ENCODE measurements at places on chromosomes 7 and 10. TPM values are rescaled to one million over a fixed set of nuclear protein-coding genes. Genes with fewer than 3 reads are reported as not detected.

- no peak for DNase-seq
Observed at GRCh38 chr10:115049960-115050359, 43.2 kb upstream of the ATRNL1 start.

DNA sequence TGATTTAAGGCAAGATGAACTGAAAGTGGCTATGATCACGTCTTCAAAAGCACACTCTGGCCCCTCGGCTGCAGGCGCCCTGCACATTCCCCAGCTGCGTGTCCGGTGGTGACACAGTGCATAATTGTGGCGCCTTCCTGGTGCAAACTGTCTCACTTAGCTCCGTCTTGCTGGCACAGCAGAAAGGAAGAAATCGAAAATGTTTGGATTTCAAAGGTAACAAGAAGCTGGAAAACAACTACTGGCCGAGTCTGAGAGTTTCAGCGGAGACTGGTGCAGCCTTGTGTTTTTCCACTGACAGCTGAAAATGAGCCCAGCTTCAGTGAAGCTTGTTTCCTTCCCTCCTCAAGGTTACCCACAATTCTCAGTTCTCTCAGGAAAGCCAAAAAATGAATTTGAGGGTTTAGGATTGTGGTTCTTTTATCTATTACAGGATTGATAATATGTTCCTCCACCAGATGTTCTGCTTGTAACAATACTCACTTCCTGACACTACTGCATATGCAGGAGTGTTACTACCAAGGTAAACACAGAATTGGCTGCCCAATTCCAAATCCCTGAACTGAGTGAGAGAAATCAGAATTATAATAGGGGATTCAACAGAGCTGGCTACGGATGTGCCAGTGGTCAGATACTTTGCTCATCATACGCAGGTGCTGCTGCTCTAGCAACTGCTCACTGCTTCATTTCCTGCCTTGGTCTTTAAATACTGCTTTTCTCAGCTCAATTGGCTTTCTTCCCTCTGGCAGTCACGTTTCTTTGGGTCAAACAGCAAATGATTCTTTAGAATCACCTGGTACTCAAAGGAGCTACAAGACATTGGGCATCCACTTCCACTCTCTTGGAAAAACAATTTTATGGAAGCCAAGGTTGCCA, 63.7 kb downstream of the TRUB1 start:
- no peak for DNase-seq

- DNase-seq = no peak
Observed at GRCh38 chr7:120984406-120984805, 4.1 kb upstream of the CPED1 start.

DNA sequence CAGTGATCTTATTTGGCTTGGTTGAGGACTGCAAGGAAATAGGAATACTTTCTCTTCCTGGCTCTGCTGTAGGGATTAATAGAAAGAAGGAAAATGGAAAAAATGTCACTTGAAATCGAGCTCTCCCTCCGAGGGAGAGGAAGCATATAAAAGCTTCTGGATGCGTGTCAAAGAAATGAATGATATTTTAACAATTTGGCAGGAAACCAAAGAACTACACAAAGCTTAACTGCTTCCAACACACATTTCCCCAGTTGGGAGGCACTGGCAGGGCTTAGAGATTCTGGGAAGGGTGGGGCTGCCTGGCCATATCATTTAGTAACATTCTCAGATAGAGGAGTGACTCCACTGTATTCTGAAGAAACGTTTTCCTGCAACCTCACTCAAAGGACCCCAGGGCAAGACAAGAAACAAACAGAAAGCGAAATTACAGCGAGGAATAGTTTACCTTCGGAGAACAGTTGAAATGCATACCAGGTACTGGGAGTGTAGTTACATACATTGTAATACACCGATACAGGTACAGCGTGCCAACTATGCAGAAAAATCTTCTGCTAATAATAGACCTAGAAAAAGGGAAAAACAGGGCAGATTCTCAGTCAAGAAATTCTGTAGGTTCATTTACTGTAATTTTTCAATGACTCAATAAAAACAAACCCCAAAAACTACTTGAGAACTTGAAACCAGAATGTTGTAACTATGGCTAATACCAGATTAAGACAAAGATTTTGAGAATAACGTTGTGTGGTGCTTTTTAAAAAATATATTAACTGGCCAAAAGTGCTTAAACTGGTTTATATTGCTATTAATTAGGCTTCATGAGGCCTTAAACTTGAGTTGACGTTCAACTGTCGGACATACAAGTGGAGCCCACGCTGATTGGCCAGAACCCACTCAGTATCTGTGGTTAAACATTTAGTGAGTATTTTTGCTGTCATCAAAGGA, 75.7 kb upstream of the ASAH2 start:
- DNase-seq = peak; percentile 100

- peak; percentile 40 for DNase-seq
Observed at GRCh38 chr7:55365205-55365674, at the start of gene LANCL2. TSS of gene LANCL2 (plus strand) at chr7:55365337. CDS start at chr7:55366026, 689 bp downstream.

GRCh38 chr7:95595746-95596197, 544 bp downstream of the PDK4 start:
- no peak for DNase-seq

DNA sequence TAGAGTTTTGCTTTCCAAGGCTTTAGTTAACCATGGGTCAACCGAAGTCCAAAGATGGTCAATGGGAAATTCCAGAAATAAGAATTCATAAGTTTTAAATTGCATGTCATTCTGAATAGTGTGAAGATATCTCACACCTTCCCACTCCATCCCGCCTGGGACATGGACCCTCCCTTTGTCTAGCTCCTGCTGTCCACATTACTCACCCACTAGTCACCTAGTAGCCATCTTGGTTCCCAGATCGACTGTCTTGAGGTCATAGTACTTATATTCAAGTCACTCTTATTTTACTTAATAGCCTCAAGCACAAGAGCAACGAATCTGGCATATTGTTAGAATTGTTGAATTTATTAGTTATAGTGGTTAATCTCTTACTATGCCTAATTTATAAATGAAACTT, 366.6 kb downstream of the PRPF18 start:
- no peak for DNase-seq

GRCh38 chr10:119025336-119025735, 4.2 kb upstream of the NANOS1 start:
- DNase-seq = peak; percentile 85

DNA sequence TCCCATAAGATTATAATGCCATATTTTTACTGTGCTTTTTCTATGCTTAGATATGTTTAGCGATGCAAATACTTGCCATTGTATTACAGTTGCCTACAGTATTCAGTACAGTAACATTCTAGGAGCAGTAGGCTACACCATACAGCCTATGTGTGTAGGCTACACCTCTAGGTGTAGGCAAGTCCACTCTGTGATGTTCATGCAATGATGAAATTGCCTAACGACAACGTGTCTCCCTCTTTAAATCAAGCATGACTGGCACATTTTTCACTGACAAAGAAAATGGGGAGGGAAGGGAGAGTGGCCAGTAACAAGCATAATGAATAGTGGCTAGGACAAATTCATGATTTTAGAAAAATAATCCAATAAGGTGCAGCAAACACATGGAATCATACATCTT, 1.7 kb downstream of the NCAPG2 start:
- no peak for DNase-seq

DNA sequence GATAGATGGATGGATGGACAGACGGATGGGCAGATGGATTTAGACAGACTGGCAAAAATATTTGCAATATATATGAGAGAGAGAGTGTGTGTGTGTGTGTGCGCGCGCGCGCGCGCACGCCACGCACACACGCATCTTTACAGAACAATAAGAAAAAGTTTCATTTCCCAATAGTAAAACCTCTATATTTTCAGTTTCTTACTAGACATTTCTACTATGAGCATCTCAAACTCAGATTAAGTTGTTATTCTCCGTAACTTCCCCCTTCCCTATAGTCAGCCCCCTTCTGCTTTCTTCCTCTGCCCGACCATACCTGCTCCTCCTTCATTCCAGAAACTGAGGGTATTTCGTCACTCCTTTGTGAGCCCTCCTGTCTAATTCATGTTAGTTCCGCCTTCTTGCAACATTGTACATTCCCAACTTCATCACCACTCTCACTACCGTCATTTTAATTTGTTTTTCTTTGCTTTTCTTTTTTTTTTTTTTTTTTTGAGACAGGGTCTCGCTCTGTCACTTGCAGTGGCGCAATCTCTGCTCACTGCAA, 154.4 kb upstream of the SH2B2 start:
- DNase-seq = no peak

DNA sequence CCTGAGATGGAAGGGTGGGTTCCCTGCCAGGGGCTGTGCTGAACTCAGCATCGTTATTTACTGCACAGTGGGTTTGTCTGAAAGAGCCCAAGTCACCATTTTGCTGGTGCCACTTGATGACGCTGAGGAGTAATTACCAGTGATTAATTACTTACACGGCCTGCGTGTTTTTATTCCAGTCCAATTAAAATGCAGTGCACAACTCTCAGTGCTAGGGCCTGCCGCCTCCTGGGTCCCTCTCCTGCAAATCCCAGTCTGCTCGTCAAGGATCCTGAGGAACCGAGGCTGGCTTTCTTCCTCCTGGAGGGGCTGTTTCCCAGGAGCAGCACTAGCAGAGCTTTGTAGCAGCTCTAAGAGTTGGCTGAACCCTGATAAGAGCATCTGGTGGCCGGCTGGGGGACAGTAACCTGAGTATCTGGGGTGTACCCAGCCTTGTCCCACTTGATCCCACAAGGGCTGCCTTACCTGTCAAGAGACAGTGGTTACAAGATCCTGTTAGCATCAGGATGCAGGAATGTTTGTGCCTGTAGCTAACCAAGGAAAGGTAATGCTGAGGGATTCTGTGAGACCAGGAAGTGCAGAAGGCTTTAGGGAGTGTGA, 45.1 kb upstream of the LRRC4 start:
- no peak for DNase-seq

DNA sequence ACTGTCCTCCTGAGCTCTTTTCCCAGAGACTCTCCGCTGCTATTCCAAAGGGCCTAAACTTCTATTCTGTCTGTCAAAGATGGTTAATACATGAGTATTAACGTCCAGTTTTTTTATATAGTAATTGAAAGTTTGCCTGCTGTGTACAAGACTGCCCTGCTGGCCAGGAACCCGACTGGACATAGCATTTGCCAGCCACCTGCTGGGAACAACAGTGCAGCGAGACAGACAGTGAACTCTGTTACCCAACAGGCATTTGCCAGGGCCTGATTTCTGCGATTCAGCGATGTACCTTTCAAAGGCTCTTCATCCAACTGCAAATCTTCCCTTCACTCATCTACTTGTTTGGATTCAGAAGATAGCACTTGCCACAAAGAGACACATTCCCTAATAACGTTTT, 128.8 kb upstream of the SEM1 start:
- no peak for DNase-seq

DNA sequence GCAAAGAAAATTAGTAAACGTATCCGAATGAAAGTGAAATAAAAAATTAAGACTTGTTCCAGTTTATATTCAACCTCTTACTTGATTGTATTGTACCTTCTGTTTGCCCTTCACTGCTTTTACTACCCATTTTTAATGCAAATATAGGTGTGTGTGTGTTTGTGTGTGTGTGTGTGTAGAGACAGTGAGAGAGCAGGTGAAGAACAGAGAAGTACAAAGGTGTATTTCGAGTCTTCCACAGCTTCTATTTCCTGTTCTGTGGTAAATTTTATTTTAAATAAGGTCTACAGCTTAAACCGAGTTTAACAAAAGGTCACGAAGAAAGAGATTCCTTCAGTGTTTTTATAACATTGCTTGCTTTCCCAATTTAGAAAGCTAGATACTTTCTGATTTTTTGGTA, 12.7 kb upstream of the SVIL start:
- DNase-seq = no peak

- DNase-seq = no peak
Observed at GRCh38 chr7:21777921-21778320, 167.8 kb downstream of the CDCA7L start.

- DNase-seq = no peak
Observed at GRCh38 chr7:95427166-95427565, 7.7 kb downstream of the PON2 start.

- no peak for DNase-seq
Observed at GRCh38 chr10:47323087-47323486, 833 bp downstream of the GDF2 start.

DNA sequence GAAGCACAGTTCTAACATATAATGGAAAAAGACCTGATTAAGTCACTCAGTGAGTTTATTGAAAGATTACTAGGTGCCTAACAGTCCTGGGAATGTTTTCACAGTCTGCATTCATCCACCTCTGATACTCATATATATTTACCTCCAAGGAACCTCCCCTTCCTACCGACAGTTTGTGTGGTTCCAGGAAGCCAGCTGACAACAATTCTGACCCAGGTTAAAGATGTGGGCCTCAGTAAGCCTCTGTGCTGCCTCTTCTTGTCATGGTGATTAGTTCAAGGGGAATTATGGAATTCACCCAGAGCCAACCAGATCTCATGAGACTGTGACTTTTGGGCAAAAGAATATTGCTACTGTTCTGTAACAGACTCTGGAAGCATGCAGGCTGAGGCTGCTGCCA, 186.8 kb downstream of the NXPH1 start:
- DNase-seq = no peak

DNA sequence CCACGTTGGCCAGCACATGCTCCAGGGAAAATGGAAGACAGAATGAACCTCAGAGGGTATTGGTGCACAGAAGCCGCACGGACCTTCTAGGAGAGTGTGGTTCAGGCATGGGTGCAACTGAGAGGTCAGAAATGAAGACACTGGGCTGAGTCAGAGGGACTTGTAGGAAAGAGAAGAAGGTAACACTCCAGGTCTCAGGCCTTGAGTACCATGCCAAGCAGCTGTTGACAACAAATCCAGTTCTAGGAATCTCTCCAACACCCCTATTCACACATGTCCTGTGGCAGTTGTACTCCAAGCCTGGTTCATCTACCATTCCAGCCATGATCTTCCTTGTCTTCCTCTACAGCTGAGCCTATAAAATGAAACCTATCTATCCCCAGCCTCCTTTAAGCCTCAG, 251.6 kb downstream of the USP6NL start:
- DNase-seq = no peak

GRCh38 chr7:156380261-156380660, 260.3 kb upstream of the RNF32 start:
- peak; percentile 21 for DNase-seq

GRCh38 chr7:95059842-95060313, 152.5 kb downstream of the PPP1R9A start:
- no peak for DNase-seq

ZPBP gene
- not detected for total RNA-seq

PDK4 gene
- 3.2 TPM for total RNA-seq

TMEM184A gene
- 23.1 TPM for total RNA-seq

LRRD1 gene
- not detected for total RNA-seq

PRKAR2B gene
- total RNA-seq = 1.5 TPM

KCNMA1 gene
- total RNA-seq = 143 TPM

MTURN gene
- total RNA-seq = 6.3 TPM

PRR15 gene
- 26.6 TPM for total RNA-seq

C7orf57 gene
- not detected for total RNA-seq

CASTOR2 gene
- total RNA-seq = 7.7 TPM

FFAR4 gene
- total RNA-seq = 1.5 TPM

ZNF467 gene
- 4.1 TPM for total RNA-seq

NEUROG3 gene
- not detected for total RNA-seq

TCF7L2 gene
- total RNA-seq = 16.1 TPM

FAM241B gene
- 37.5 TPM for total RNA-seq

TRIM56 gene
- total RNA-seq = 10.6 TPM

Measured in PC-3 (cell line).